Iris pigment epithelial cell (primary cell): ENCODE measurements at places on chromosomes 5 and 9.

DNA sequence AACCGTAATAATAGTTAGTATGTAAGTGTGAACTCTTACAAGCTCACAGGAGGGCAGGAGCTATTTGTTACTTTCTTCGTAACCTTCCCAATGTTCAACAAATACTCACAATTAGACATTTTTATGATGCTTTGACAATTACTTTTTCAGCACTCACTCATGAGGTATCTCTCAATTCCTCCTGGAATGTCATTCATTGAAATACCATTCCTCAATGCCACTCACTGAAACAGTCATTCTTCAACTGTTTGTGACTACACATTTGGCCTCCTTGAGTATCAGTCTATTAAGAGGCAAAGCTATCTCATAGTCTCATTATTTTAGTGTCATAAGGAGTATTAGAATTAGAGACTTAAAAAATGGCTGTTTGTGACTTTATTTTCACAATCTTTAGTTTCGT, 734.1 kb upstream of the DMAC1 start:
- no peak for DNase-seq

GRCh38 chr5:69444127-69444754, 29.3 kb downstream of the MARVELD2 start:
- DNase-seq, result no peak

DNA sequence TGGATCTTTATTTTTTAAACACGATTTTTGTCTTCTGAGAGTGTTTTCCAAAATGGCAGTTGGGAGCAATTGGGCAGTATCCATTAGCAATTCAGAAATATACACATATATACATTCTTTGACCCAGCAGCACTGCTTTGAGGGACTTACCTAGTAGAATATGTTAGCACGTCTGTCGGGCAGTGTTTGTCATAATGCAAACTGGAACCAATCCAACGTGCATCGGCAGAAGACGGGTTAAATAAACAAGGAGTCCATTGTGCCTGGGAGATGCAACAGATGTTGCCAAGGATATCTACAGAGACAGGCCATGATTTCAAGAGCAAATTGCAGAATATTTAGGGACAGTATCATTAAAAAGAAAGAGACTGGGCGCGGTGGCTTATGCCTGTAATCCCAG, 107.0 kb downstream of the COL5A1 start:
- DNase-seq, result no peak

- no peak for DNase-seq
Observed at GRCh38 chr9:124284940-124285441, 27.2 kb downstream of the NEK6 start.

GRCh38 chr5:73318308-73318719, 130.3 kb downstream of the FOXD1 start:
- DNase-seq, result peak; percentile 53

GRCh38 chr5:41707853-41708603, 162.2 kb downstream of the OXCT1 start:
- peak; percentile 74 for DNase-seq

- peak; percentile 31 for DNase-seq
Observed at GRCh38 chr9:33196736-33197135, 29.6 kb upstream of the B4GALT1 start.

DNA sequence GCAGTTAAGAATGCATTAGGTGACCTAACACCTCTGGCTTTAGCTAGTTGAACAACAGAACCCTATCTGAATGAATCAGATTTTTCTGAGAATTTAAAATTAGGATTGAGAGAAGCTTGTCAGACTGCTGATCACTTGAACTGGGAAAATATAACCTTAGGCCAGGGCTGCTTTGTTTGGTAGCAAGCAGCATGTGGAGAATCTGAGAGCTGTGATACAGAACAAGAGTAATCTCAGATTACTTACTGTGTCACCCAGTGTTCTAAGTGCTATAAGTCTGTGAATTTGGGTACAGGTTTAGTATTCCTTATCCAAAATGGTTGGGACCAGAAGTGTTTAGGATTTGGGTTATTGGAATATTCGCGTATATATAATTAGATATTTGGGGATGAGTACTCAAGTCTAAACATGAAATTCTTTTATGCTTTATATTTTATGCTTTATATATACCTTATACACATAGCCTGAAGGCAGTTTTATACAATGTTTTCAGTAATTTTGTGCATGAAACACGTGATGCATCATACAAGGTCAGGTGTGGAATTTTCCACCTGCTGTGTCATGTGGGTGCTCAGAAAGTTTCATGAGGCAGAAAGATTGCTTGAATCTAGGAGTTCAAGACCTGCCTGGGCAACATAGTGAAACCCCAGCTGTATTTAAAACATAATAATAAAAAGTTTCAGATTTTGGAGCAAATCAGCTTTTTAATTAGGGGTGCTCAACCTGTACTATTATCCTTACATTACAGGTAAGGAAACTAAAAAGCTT, 8.3 kb upstream of the CHD1 start:
- peak; percentile 17 for DNase-seq

GRCh38 chr5:139847091-139847490, 51.5 kb downstream of the PSD2 start:
- no peak for DNase-seq
